Fibroblast of the conjunctiva (primary cell): ENCODE measurements at places on chromosomes 12 and 14.
A peak's percentile ranks its signal among the peaks of the same experiment; 100 is the strongest.

DNA sequence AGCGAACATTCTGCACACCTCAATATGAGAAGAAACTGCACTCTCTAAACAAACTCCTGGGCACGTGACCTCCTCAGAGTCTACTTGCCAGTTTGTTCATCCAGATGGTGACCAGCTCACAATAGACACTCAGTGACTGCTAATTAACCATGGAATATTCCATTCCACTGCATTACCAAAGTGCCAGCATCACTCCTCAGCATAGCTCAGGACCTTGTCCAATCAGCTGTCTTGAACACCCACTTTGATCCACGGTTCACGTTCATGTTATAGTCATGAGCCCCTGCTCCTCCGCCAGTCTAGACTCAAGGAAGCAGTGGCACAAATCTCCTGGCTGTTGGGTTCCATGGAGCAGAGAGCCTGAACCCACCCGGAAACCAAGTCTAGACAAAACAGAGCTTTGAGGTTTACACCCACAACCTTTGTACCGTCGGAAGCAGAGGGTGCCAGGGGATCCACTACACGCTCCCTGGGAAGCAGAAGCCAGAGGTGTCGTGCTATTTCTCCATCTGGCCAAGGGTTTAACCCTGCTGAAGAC lies 285.3 kb downstream of the ZFP36L1 start:
- no peak for DNase-seq

DNA sequence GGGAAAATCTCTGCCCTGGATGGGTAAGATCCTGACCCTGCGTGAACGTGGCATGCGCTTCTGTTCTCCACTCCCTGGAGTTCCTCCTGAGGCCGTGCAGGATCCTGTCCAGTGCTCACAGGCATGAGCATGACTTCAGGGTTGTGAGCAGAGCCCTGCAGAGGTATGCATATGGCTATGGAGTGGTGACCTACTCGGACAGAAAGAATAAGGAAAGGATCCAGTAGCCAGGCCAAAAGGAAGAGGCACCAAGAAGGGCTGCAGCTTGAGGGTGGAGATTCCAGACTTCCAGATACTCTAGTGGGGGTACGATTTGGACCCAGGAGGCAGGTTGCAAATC lies 20.8 kb upstream of the CD27 start:
- DNase-seq, result no peak

GRCh38 chr14:87207756-87208155 lies 785.2 kb downstream of the GALC start:
- no peak for DNase-seq

GRCh38 chr14:24408764-24409163 lies 10.0 kb downstream of the NYNRIN start:
- peak; percentile 45 for DNase-seq

DNA sequence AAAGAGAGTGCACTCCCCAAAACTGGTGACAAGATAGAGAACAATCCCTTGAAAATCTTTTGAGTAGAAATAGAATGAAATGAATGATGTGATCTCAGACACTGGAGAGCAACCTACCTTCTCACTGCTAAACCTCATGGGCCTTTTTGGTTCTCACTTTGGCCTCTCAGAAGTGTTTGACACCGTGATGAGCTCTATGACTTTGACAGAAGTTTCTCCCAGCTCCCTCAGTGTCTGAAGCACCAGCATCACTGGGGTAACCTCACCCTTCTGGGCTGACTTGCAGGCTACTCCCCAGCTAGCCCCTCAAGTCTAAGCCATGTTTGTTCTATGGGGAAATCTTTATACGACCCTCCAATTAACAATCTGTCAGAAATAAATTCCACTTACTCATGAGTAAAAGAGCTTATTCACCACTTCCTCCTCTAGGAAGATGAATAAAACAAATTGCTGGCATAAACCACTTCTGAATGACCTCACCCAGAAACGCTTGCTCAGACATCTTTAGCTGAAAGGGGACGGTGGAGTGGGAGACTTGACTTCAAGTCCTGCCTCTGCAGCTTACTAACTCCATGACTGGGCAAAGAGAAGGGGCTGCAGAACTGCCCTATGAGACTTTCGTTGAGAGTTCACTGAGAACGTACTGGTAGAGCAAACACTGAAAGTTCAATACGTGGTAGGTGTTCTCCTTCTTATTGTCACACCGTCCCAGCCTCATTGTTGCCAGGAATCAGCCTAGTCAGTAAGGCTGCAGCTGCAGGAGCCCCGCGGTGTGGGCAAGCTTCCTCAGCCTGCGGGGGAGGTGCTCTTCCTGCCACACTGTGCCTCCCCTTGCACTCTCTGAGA lies 46.5 kb downstream of the ST8SIA1 start:
- DNase-seq, result peak; percentile 12

DNA sequence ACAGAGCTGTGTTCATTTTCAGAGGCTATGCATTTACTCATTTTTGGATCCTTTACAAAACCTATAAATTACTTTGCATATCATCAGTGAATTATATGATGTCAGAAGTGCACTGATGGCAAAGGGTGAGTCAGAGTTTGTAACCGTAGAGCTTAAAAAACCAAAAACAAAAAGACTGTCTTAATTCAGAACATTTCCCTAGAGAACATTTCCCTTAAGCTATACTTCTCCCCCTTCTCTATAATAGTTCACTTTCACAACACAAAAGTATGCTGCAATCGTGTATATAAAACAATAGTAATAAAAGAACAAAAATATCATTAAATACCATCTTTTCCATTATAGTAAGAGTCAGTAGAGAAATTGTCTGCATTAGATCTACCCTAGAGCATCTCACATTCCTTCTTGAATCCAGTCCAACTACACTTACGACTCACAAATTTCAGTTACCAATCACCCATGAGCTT lies 934.9 kb downstream of the LRFN5 start:
- DNase-seq, result peak; percentile 31

- no peak for DNase-seq
These were observed 26.5 kb downstream of the BMP4 start for GRCh38 chr14:53929871-53930715.

- DNase-seq, result no peak
These were observed 22.8 kb upstream of the TMTC2 start for GRCh38 chr12:82663893-82664292.

DNA sequence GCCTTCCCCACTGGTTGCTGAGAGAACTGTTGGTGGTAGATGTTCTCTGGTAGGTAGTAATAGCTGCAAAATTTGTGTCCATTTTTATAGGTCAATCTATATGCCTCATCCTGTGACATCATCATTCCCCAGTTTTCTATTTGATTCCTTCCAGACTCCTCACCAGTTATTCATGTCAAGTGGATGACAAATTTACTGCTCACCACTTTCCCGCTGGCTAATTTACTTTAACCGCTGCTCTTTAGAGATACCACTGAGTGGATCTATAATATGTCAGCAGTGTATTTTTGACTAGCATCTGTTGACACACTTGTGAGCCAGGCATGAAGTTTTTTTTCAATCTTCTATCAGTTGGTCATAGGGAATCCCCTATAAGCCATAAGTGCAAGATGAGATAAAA lies 24.6 kb downstream of the GPR65 start:
- no peak for DNase-seq

DNA sequence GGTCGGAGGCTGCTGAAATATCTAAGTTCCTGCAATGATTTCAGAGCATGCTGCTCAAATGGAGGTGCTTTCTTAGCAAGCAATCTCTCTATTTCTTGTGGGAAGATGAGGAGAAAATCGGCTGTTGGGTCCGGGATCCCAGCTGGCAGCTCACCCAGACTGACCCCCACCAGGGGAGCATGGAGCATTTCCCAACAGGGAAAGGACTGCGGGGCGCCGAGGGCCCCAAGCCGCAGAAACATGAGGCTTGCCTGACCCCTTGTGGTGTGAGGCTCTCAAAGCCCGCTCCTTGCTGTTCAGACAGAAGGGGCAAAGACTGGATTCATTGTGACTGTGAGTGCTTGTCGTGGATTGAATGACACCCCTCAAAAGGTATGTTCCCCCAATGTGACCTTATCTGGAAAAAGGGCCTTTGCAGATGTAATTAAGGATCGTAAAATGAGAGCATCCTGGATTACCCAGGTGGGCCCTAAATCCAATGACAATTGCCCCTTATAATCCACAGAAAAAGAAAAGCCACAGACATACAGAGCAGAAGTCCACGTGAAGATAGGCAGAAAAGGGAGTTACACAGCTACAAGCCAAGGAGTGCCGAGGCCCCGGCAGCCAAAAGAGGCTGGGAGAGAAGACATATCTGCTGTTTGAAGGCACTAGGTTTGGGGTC lies 116.3 kb upstream of the VASH1 start:
- DNase-seq, result no peak

DNA sequence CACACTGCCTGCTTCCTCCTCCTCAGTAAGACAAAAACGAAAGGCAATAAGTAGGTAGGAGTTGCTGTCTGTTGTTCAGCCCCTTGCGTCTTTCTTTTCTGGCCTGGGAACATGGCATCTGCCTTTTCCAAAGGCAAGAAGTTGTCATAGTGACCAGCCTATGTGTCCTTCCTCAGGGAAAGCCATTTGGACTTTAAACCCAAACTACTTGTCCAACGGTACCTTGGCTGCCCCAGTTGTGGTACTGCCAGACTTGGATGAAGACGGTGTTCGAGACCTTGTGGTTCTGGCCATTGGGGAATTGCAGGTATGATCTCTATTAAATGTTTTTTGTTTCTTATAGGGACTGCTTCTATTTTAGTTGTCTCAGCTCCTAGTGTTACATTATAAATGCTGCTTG lies 18.5 kb downstream of the FAM234B start:
- no peak for DNase-seq

GRCh38 chr14:87171141-87171540 lies 821.8 kb downstream of the GALC start:
- DNase-seq, result no peak

GRCh38 chr14:29892327-29892726 lies 35.3 kb downstream of the PRKD1 start:
- DNase-seq, result no peak

GRCh38 chr14:69753860-69754259 lies 13.1 kb upstream of the SRSF5 start:
- DNase-seq, result no peak

- DNase-seq, result no peak
These were observed 422.7 kb upstream of the SYT1 start for GRCh38 chr12:78441737-78442453.

DNA sequence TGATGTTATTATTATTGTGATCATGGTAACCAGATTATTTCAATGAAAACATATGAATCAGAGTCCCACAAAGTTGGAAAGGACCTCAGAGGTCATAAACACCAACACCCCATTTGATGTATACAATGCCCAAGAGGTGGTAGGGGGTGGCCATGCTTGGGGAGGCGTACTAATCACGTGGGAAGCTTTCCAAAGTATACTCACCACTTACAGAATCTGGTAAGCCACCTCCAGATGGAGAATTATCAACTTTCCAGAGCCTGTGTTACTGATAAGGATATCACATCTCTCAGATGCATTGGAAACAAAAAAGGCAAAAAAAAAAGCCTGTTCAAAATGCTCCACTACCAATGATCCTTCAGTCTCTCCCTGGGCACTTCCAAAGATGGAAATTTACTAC lies 8.4 kb downstream of the DAD1 start:
- DNase-seq, result no peak

- DNase-seq, result no peak
These were observed 54.2 kb downstream of the SUDS3 start for GRCh38 chr12:118430516-118430915.

GRCh38 chr12:13961971-13962370 lies 19.4 kb downstream of the GRIN2B start:
- no peak for DNase-seq

- DNase-seq, result no peak
These were observed 9.9 kb upstream of the ADIPOR2 start for GRCh38 chr12:1680804-1681492.

DNA sequence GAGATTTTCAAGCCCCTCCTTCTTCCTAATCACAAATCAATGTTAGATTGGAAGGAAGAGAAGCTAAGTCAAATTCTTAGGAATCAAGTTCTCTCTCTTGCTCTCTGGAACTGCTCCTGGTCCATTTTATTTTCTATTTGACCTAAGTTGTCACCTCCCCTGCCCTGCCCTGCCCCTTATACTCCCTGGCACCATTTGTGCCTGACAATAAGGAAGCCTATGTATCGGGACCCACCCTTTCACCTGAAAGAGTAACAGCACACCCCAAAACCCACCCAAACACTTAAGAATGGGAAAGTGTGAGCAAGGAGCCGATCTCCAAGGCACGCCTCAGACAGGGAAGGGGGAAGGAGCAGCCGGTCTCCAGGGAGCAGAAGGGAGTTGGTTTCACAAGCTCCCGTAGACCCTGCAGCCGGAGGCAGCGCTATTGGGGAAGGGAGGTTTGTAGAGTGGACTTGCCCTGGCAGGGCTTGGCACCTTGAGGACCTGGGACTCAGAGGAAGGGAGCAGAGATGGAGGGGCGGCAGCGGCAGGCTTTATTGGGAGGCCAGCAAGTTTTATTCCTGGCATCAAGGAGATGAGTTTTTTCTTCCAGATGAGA lies 1.6 kb downstream of the LRRC74A start:
- DNase-seq, result no peak

DNA sequence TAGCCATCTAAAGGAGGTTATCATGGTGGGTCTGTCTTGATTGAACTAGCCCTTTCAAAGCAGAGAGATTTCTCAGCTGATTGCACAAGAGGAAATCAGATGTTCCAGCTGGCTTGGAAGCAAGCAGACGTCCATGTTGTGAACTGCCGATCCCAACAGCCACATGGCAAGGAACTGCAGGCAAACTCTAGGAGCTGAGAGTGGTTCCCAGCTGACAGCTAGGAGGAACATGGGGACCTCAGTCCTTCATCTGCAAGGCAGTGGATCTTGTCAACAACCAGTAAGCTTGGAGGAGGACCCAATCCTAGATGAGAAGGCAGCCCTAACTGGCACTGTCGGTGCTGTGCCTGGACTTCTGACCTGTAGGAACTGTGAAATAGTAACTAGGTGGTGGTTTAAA lies 7.7 kb downstream of the ACVR1B start:
- DNase-seq, result no peak

DNA sequence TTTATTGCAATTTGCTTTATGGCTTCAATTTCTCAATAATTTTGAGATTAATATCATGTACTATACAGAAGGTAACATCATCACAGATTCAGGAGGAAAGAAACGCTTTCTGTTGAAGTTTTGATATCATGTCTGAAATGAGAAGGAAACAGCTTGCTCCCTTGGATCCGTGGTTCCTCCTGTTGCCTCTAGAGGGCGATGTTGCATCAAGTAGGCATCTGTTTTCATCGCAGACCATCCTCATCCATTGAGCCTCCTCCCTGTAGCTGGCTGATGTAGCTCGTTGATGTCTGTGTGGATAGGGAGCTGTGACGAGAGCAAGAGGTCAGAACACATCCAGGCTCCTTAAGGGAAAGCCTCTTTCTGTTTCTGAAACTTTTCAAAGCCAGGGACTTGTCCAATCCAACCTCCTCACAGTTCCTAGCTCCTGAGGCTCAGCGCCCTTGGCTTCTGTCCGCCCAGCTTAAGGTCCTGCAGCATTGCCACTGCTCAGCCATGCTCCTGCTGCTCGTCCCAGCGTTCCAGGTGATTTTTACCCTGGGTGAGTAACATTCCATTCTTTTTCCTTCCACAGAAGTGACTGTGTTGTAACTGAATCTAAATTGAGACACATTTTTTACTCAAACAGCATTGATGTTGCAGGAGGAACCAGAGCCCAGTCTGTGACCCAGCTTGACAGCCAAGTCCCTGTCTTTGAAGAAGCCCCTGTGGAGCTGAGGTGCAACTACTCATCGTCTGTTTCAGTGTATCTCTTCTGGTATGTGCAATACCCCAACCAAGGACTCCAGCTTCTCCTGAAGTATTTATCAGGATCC lies 304.8 kb upstream of the OR4E1 start:
- peak; percentile 0 for DNase-seq

- DNase-seq, result peak; percentile 10
These were observed 51.2 kb downstream of the ACSS3 start for GRCh38 chr12:81128930-81129554.

GRCh38 chr14:38775986-38776385 lies 327.0 kb downstream of the SEC23A start:
- no peak for DNase-seq
